ENCODE measurements at places on chromosomes 4 and X.

DNA sequence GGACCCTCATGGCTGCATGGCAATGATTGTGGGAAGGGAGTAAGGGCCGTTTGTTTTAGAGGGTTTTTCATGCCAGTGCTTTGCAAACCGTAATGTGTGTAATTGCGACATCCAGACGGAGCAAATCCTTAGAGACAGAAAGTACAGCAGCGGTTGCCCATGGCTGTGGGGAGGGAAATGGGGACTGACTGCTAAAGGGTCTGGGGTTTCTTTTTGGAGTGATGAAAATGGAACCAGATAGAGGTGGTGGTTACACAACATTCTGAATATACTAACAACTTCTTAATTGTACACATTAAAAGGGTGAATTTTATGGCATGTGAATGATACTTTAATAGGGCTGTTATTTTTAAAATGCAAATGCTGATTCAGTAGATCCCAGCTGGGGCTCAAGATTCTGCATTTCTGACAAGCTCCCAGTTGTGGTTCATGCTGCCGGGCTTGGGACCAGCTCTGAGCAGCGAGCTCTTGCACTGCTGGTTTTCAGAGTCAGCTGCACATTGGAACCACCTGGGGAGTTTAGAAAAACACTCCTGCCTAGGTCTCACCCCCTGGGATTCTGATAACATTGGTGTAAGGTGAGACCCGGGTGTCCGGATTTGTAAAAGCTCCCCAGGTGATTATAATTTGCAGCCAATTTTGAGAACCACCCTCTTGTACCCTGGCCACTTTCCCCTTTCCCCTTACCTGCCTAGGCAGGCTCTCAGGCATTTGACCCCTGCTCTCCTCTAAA lies 47.7 kb downstream of the PRPS1 start:
- no peak for DNase-seq

- no peak for DNase-seq
Measured at GRCh38 chr4:10730019-10730418, 45.5 kb upstream of the CLNK start.

GRCh38 chr4:122826553-122827257 lies at the start of gene FGF2:
TSS of gene FGF2 (plus strand) at chr4:122826831. CDS start at chr4:122827175, 344 bp downstream.
- no peak for DNase-seq

DNA sequence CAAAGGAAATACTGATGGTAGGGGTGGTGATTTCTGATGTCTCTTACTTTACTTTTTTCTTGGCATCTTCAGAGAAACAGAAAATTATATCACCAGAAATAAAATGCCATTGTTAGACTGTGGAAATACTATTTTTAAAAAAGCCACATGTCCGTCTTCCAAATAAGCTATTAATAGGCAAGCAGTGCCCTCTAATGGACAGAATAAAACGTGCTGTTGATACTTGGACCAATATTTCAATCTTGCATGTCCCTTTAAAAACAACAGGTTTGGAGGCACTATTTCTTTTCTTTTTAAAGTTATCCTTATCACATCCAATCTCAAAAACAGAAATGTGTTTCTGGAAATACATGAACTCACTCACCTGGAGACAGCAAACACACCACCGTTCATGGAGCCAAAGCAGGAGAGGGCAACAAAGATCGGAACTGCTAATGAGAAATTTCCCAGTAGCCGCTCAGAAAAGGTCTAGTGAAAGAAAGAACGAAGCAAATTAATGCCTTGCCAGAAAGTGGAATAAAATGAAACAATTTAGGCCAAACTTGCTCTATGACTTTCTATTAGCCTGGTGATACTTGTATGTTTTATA lies 59.2 kb downstream of the SLC7A11 start:
- peak; percentile 35 for DNase-seq

DNA sequence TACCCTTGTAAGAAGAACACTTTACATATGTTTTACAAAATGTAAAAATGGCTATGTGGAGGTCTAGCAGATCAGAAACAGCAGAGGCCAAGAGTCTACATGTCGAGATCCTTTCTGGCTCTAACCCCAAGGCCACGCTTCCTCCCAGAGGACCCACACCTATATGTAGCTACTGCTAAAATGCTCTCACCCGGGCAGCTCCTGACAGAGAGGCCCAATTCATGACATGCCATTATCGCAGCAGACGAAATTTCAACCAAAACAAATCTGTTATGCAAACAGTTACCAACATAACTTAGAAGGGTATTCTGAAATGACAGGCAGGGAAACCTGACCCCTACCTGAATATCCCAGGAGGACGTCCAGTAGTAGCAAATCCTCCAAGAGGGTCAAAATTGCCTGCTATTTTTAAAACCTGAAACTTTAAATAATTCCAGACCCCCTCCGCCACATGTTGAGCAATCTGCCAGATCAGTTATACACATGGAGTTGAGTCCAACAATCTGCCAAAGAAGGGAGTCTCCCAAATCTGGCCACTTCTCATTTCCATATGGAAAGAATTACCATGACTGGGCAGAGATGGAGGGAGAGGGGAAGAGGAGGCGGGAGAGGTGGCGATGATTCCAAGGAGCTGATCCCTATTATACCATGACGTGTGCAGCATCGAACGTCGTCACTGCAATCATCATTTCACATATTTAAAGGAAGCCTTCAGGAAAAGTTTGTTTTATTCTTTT lies 192.9 kb upstream of the TBL1X start:
- no peak for DNase-seq

DNA sequence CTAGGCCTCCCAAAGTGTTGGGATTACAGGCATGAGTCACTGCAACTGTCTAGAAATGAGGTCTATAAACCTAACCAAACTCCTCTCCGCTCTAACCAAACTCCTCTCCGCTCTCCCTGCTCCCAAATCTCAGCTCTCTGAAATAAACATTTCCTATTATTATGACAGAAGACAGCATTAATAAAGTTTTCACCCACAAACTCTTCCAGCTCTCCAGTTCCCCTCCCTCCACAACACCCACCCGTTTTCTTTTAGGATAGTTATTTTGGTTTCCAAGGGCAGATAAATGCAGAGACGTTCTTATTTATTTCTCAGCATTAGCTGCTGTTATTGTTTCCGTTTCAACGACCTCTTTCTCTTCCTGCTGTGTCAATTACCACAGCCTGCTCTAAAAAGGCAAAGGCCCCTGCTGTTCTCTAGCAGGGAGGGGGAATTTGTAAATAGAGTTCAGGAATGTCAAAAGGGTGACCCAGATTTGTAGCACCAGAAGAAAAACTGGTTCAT lies 13.3 kb upstream of the SCD5 start:
- DNase-seq, result peak; percentile 65

DNA sequence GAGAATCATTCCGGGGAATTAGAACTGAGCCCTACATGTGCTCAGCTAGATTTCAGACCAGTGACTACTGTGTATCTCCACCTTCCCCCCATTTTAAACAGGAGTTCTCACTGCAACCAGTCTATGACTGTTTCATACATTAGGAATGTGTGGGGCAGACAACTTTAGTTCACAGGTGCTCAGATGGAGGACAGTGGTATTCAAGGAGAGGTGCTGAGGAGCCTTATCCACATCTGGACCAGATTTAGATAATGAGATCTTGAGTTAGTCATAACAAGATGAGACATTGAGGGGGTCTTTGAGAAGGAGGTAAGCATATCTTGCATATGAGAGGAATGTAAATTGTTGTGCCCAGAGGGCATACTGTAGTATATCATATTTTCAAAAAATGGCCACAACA lies 32.8 kb upstream of the RELL1 start:
- DNase-seq, result no peak

- DNase-seq, result no peak
Measured at GRCh38 chrX:15177316-15177715, 92.6 kb downstream of the ASB9 start.

DNA sequence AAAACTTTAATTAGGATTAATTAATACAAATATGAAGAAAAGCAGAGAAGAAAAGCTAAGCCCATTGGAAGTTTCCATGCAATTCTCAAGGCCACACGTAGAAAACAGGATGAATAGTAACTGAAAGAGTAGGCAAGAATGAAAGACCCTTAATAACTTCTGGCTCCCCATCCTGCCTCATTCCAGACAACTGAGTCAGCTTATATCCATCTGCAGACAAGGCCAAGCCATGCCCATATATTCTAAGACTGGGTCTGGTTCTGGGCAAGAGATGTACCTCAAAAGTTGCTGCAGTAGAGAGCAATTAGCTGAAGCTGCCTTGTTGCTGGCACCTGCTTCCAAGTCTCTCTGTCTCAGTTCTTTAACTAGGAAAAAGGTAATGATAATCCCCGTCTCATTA lies 244.1 kb downstream of the GPC3 start:
- DNase-seq, result no peak

DNA sequence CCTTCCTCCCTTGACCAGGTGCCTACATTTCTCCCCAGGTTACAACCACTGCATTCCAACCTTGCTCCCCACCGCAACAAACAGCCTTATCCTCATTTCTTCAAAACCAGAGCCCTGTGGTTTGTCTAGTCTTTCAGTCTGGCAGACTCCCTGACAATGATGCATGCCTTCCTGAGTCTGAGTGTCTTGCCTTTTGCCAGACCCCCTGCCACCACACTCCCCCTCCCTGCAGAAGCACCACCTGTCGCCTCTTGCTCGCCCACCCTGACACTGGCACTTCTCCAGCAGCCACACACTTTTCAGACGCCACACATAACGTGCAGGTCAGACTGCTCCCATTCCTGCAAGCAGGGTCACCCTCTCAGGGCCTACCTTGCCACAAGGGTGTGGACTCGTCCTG lies 349.2 kb upstream of the NOCT start:
- no peak for DNase-seq

GRCh38 chr4:180261346-180261745 lies 1981.9 kb upstream of the TENM3 start:
- no peak for DNase-seq

GRCh38 chr4:46922205-46922604 lies 13.2 kb upstream of the COX7B2 start:
- DNase-seq, result no peak

- no peak for DNase-seq
Measured at GRCh38 chrX:27976284-27976683, 5.0 kb downstream of the DCAF8L1 start.

DNA sequence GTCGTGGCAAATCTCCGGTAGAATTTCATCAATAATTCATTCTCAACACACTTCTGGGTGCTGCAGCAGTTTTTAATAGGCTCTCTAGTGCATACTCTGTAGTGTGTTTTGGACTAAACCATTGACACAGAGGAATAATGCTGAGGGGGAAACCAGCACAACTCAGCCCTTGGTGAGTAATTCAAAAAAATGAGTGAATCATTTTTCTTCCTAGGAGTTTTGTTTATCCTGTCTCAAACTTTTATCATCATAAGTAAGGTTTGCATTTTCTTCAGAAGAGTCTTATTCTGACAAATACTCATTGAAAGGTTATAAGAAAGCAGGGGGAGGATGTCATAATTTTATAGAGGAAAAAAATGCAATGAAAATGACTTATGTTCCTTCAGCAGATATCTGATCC lies 2542.7 kb downstream of the PCDH7 start:
- DNase-seq, result no peak

DNA sequence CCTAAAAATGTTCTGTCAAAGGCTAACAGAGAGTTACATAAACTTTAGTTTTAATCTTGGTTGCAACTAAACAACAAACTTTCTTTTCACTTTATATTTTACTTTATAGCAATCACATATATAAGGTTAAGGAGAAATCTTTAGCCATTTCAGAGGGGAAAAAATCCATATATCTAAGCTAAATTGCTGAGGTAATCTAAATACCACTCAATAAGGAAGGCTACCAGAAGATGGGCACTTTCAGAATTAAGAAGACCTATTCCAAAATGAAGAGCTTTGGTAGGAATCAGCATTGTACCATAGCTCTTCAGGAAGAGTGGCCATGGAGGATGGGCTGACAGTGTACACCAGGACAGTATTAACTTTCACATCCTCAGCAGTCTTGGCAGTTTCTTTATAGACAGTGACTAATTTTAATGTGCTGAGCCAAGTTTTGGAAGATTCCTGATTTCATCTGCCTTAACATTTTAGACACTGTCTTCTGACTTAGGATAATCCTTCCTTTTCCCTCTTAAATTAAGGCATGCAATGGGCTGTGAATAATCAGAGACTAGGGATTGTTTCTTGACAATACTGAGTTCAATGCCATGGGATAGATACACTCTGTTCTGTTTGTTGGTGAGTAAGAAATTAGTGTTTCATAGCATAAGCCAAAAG lies 7.1 kb downstream of the FAT4 start:
- DNase-seq, result no peak

GRCh38 chrX:47217121-47217851 lies 1.2 kb upstream of the CDK16 start:
- no peak for DNase-seq
